ENCODE measurements at places on chromosomes 6 and 20.

DNA sequence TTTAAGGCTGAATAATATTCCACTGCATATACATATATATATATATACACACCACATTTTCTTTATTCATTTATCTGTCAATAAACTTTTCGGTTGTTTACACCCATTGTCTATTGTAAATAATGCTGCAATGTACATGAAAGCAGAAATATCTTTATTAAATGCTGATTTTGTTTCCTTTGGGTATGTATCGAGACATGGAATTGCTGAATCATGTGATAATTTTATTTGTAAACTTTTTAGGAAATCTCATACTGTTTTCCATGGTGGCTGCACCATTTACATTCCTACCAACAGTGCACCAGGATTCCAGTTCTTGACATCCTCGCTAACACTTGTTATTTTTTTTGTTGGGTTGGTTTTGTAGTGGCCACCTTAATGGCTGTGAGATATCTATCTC is 14.1 kb upstream of the HLA-DOA start:
- H3K4me3 ChIP-seq, result no peak overlapping the region
- H3K27ac ChIP-seq, result no peak overlapping the region
- DNase-seq, result no peak
- H3K36me3 ChIP-seq, result no peaks in the 10 kb centered on the region
- H3K27me3 ChIP-seq, result no peaks in the 10 kb centered on the region

DNA sequence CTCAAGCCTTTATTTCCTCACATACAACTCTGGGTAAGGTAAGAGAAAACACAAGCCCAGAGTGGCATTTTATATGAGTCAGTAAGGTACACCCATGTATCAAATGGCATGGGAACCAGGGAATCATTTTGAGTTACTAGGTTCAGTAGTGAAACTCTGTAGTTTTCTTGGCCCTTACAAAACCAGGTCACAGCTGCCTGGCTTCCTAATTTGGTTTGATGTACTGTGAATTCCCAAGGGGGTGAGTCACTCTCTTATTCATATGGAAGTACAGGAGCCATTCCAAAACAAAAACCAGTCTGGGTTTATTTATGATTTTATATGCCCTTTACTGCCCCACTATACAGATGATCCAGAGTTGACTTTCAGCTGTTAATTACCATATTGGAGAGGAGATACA is 70.7 kb downstream of the PDE7B start:
- DNase-seq, result no peak
- no peak overlapping the region for H3K27ac ChIP-seq
- H3K4me3 ChIP-seq, result no peak overlapping the region
- H3K36me3 ChIP-seq, result no peaks in the 10 kb centered on the region

GRCh38 chr6:149452037-149452939 is 32.5 kb downstream of the ZC3H12D start:
- H3K4me3 ChIP-seq, result no peak overlapping the region
- H3K27ac ChIP-seq, result no peak overlapping the region
- H3K27me3 ChIP-seq, result no peaks in the 10 kb centered on the region
- no peak for DNase-seq
- H3K4me1 ChIP-seq, result peaks cover 12% of the 10 kb centered on the region
- H3K36me3 ChIP-seq, result peaks cover 64% of the 10 kb centered on the region

GRCh38 chr6:28597217-28597835 is 71.6 kb downstream of the GPX5 start:
- no peak overlapping the region for H3K4me3 ChIP-seq
- H3K36me3 ChIP-seq, result no peaks in the 10 kb centered on the region
- peak; percentile 8 for DNase-seq
- H3K27ac ChIP-seq, result no peak overlapping the region
- H3K4me1 ChIP-seq, result no peaks in the 10 kb centered on the region
- peaks cover 41% of the 10 kb centered on the region for H3K27me3 ChIP-seq

DNA sequence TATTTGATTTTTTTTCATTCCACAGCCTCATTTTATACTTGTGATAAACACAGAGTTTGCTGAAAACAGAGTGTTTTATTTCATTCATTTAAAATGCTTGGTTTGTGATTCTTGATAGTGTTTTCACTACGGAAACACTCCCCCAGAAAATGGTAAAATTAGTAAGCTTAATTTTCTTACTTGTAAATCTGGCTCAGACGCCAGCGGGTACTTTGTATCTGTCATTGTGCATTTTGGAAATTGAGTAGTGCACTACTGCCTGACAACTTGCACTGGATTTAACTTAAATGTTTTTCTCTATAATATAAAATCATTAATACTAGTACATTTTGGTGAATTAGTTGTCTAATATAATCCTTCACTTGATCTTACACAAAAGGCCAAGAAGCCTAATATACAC is 37.0 kb upstream of the HINT3 start:
- no peaks in the 10 kb centered on the region for H3K27me3 ChIP-seq
- peaks cover 13% of the 10 kb centered on the region for H3K4me1 ChIP-seq
- H3K36me3 ChIP-seq, result peaks cover 74% of the 10 kb centered on the region
- no peak for DNase-seq

GRCh38 chr6:28000351-28001045 is 43.5 kb downstream of the OR2B6 start:
- H3K36me3 ChIP-seq, result no peaks in the 10 kb centered on the region
- no peak overlapping the region for H3K27ac ChIP-seq
- DNase-seq, result no peak
- H3K4me3 ChIP-seq, result no peak overlapping the region

GRCh38 chr6:164085091-164086075 is 670.9 kb downstream of the QKI start:
- no peaks in the 10 kb centered on the region for H3K4me1 ChIP-seq
- H3K27ac ChIP-seq, result no peak overlapping the region
- no peaks in the 10 kb centered on the region for H3K27me3 ChIP-seq
- DNase-seq, result no peak
- H3K36me3 ChIP-seq, result no peaks in the 10 kb centered on the region
- H3K4me3 ChIP-seq, result no peak overlapping the region

DNA sequence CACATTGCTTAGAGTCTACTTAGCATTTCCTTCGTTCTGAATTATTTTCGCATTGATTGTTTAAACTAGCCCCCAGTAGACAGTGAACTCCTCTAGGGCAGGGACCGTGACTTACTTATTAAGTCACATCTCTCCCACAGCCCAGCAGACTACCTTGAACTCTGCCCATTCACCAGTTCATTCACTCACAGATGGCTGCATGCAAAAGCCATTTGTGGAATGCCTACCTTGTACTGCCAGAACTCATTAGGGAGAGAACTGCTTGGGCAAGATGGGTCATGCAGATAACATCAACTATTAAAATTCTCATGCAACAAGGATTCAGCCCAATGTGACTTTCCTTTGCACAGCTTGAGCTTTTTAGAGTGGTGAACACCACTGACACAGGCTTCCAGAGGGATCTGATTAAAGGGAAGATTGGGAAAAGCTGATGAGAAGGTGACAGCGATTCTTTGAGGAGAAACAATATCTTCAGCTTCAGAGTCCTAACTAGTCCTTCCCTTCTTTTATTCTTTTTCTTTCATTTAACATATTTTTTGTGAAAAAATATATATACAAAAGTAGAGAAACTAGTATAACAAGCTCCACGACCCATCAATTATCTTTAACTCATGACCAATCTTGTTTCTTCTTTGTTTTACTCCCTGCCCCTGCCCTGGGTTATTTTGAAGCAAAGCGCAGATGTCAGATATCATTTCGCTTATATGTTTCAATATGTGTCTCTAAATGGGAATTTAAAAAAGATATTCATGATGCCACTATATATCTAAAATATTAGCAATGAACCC is 273.9 kb downstream of the CDC5L start:
- H3K4me3 ChIP-seq, result no peak overlapping the region
- DNase-seq, result no peak
- no peak overlapping the region for H3K27ac ChIP-seq
- no peaks in the 10 kb centered on the region for H3K36me3 ChIP-seq

DNA sequence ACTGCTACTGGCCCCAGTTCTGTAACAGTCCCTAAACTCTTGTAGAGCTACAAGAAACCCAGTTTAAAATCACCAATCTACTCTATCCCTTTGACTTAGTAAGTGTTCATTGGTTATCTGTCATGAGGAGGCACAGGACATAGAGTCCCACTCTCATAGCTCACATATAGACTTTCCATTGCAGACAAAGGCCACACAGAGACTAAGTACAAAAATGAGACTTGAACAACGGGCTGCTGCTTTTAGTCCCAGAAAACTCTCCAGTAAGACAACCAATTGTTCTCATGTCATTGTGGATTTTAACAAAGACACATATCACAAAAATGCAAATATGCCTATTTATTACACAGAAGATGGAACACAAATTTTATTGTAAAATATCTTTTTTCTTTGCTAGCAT is 197.4 kb downstream of the PTPRK start:
- no peaks in the 10 kb centered on the region for H3K27me3 ChIP-seq
- H3K36me3 ChIP-seq, result no peaks in the 10 kb centered on the region
- H3K4me1 ChIP-seq, result peaks cover 3% of the 10 kb centered on the region
- DNase-seq, result no peak
- no peak overlapping the region for H3K4me3 ChIP-seq
- H3K27ac ChIP-seq, result no peak overlapping the region

GRCh38 chr6:15507221-15507620 is 155.6 kb downstream of the DTNBP1 start:
- no peaks in the 10 kb centered on the region for H3K27me3 ChIP-seq
- no peaks in the 10 kb centered on the region for H3K4me1 ChIP-seq
- no peak for DNase-seq
- H3K27ac ChIP-seq, result no peak overlapping the region
- H3K36me3 ChIP-seq, result peaks cover 94% of the 10 kb centered on the region

DNA sequence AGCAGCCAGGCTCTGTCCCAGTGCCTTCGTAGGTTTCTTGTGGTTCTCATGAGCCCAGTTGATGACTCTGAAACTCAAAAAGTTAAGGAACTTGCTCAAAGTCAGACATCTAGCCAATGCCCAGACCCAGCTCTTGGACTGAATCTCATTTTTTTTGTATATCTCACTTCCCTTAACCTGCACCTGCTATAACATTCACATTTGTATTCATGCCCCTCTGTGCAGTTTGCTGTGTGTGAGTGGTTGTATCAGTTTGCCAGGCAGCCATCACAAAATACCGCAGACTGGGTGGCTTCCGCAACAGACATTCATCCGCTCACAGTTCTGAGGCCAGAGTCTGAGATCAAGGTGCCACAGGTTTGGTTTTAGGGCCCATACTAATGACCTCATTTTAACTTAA is 49.9 kb downstream of the IPCEF1 start:
- no peak overlapping the region for H3K4me3 ChIP-seq
- no peak for DNase-seq
- H3K27me3 ChIP-seq, result no peaks in the 10 kb centered on the region

DNA sequence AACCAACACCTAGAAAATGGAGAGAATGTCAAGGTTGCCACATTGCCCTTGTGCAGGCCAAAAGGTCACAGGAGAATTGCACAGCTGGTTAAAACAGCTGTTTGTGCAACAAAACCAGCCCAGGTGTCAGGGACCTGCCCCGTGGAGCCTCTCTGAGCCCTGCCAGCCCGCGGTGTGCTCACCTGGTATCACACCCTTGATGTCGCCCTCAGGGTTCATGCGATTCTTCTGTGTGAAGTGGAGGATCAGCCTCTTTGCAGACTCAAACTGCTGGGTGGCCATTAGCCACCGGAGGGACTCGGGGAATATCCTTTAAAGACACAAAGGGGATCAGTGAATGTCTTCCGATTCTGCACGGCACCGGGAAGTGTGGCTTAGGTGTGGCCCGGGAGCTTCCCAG is 39.2 kb downstream of the PSMG4 start:
- no peaks in the 10 kb centered on the region for H3K27me3 ChIP-seq
- no peaks in the 10 kb centered on the region for H3K36me3 ChIP-seq
- no peak overlapping the region for H3K27ac ChIP-seq
- DNase-seq, result no peak

DNA sequence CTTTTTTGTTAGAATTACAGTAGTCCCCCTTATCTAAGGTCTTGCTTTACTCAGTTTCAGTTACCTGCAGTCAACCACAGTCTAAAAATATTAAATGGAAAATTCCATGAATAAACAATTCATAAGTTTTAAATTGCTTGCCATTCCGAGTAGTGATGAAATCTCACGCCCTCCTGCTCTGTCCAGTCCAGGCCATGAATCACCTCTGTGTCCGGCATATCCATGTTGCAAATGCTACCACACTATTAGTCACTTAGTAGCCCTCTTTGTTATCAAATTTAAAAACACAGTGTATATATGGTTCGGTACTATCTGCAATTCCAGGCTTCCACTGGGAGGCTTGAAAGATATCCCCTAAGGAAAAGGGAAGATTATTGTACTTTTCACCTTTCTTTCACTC is 164.6 kb upstream of the FAM83B start:
- no peak overlapping the region for H3K4me3 ChIP-seq
- DNase-seq, result no peak
- no peaks in the 10 kb centered on the region for H3K36me3 ChIP-seq
- no peak overlapping the region for H3K27ac ChIP-seq
- H3K27me3 ChIP-seq, result no peaks in the 10 kb centered on the region
- H3K4me1 ChIP-seq, result no peaks in the 10 kb centered on the region
